ENCODE measurements at places on chromosomes 13 and 19.

DNA sequence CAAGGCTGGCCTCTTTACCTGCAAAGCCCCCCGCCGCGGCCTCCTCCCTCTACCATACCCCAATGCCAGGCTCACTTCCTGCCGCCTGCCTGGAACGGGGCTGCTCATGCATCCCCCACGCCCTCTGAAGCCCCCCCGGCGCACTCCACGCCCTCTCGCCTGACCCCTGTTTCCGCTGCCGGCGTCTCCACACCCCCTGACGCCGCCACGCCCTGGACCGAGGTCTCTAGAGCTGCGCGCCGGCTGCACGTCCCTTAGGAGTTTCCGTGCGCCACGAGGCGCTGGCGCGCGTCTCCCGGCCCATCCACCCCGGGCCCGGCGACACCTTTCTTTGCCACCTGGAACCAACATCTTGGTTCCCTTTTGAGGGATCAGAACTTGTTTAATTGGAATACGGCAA lies 16.0 kb downstream of the DPRX start:
- no peak for DNase-seq

GRCh38 chr13:92390217-92390616 lies 836.4 kb upstream of the GPC6 start:
- DNase-seq, result no peak

DNA sequence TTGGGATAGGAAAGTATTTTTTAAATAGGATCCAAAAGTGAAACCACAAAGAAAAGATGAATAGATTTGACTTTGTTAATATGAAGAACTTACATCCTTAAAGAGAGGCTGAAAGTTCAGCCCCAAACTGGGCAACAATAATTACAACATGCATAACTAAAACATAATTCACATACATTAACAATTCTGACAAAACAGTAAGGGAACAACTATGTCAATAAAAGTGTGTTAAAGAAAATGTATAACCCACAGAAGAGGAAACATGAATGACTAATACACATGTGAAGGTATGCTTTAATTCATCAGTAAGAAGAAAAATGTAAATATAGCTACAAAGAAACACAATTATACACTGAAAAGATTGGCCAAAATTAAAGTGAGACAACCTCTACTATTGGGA lies 1597.6 kb upstream of the MIR17HG start:
- DNase-seq, result no peak

- no peak for DNase-seq
Measured at GRCh38 chr19:45217193-45217956, 27.8 kb downstream of the EXOC3L2 start.

DNA sequence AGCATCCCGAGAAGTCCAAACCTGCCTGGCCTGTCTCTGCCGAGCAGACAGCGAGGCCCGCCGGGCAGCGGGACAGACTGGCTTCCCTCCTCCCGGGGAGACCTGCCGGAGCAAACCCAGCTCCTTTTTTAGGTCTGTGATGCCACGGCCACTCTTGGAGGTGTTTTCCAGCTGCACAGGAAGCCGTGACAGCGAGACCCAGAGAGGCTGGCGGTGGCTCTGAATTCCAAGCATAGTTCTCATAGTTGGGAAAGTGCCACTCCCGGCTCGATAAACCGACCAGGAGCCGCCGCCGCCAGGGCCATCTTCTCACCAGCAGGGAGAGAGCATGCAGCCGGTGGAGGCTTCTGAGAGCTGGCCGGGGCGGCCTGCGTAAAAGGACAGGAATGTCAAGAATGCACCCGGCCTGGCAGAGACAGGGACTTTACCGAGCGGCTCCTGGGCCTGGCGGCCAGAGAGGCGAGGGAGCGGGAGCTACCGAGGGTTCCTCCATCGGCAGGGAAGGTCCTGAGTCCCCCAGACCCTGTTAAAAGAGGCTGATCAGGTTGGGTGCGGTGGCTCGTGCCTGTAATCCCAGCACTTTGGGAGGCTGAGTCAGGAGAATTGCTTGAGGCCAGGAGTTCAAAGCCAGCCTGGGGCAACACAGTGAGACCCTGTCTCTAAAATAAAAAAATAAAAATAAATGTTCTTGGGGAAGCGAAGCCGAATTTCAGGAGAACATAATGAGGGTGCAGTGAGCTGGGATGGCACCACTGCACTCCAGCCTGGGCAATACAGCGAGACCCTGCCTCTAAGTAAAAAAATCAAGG lies 64.9 kb downstream of the GADD45B start:
- no peak for DNase-seq

- no peak for DNase-seq
Measured at GRCh38 chr13:23658929-23659541, 88.8 kb downstream of the TNFRSF19 start.

DNA sequence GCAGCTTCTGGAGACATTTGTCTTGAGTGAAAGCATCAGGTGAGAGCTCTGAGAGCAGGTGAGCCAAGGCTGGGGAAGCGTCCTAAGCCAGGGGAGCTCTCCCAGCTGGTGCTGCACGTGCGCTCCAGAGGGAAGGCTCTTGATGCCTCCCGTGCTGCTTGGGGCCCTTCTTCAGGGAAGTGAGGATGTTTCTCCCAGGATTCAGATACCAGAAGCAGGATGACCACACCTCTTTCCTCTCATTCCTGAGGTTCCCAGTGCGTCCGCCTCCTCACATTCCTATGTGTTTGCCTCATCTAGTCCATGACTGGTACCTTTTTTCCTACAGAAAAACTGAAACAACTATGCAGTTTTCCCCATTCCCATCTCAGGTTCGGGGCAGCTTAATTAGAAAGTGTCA lies 231.0 kb upstream of the IRS2 start:
- DNase-seq, result no peak

DNA sequence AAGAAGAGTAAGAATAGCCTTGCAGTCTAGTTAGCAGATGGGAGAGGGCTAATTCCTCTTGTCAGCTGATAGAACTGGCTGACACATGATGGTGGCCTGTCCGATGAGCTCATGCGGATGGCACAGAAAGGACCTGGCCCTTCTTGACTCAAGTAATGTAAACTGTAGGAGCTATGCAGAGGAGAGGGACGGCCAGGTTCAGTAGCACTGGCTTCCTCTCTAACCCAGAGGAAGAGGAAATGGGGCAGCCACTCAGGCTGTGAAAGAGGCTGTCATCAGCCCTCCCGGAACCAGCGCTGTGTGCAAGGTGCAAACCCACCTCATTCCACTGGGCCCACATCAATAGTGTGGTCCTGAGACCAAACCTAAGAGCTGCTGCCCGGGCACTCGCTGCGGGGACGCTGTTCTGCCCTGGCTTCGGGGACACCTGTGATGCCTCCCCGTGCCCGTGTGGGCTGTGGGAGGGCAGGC lies 30.8 kb upstream of the USE1 start:
- no peak for DNase-seq

GRCh38 chr13:20848203-20848602 lies 54.3 kb downstream of the XPO4 start:
- no peak for DNase-seq

- no peak for DNase-seq
Measured at GRCh38 chr19:46618670-46619231, 6.1 kb downstream of the PTGIR start.

DNA sequence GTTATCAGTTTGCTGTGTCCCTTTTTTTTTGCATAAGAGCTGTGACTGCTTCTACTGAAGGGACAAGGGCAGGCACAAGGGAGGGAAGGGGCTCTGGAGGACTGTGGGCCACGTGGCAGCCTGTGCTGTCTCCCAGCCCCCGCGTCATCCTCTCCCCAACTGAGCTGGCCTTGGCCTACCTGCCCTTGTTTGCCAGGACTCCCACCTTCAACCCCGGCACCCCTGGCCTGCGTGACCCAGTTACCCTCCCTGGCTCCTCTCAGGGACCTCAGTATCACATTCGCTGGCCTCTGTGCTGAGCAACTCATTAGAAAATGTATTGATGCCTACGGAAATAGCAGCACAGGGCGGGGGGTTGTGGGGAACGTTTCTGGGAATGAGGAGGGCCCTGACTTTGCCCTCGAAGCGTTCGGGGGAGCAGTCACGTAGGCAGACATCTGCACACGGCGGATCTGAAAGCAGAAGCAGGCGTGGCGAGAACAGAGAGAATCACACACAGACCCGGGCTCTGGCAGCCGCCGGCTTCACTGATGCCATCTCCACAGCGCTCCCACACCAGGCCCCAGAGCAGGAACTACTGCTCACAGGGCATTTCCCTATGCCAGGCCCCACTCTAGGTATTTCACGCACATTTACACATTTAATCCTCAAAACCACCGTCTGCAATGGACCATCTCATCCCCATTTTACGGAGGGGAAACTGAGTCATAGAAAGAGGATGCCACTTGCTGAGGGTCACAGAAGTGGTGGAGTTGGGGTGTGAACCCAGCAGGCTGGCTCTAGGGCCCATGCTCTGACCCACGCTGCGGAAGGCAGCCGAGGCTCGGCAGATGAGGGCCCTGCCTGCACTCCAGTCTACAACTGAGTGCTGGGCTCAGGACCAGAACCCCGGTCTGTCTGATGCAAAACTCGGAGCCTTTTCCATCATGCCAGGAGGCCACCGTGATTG lies 5.7 kb upstream of the ATF5 start:
- no peak for DNase-seq

GRCh38 chr13:21917086-21918015 lies 246.5 kb downstream of the FGF9 start:
- DNase-seq, result no peak

DNA sequence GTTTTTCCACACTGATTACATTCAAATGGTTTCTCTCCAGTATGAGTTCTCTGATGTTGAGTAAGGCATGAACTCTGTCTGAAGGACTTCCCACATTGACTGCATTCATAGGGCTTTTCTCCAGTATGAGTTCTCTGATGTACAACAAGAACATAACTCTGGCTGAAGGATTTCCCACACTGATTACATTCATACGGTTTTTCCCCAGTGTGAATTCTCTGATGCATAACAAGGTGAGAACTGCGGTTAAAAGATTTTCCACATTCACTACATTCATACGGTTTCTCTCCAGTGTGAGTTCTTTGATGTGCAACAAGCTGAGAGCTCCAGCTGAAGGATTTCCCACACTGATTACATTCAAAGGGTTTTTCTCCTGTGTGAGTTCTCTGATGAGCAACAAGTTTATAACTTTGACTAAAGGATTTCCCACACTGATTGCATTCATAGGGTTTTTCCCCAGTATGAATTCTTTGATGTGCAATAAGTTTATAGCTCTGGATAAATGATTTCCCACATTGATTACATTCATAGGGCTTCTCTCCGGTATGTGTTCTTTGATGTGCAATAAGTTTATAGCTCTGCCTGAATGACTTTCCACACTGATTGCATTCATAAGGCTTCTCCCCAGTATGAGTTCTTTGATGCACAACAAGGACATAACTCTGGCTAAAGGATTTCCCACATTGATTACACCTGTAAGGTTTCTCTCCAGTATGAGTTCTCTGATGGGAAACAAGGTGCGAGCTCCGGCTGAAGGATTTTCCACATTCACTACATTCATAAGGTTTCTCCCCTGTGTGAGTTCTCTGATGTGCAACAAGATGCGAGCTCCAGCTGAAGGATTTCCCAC lies 23.5 kb downstream of the ZNF180 start:
- DNase-seq, result no peak

DNA sequence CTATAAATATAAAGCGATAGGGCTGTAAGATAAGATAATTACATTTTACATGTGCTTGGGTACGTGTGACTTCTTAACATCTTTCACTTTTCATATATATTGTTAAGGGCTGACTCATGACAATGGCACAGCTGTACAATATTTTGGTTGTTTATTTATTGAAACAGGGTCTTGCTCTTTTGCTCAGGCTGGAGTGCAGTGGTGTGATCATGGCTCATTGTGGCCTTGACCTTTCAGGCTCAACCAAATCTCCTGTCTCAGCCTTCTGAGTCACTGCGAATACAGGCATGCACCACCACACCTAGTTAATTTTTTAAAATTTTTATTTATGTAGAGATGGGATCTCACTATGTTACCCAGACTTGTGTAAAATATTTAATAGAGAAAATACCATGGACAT lies 2532.4 kb upstream of the PCDH20 start:
- peak; percentile 15 for DNase-seq

GRCh38 chr13:47226516-47226915 lies 329.7 kb upstream of the HTR2A start:
- no peak for DNase-seq

DNA sequence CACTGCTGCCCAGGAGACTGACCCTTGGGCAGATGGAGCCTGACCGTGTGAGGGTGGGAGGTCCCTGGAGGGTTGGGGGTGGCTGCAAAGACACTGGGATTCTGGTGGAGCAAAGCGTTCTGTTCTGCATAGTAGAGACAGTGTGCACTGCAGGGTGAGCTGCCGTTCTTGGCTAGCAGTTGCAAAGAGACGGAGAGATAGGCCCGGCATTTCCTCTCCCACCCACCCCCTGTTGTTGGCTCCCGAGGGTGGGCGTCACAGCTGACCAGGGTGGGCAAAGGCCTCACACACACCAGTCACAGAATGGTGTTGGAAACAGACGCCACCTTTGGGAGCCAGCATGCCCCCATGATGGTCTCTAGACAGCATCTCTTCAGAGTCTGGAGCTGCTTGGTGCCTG lies 11.4 kb downstream of the TMEM255B start:
- DNase-seq, result no peak

- no peak for DNase-seq
Measured at GRCh38 chr13:45879666-45880065, 28.1 kb upstream of the SIAH3 start.

DNA sequence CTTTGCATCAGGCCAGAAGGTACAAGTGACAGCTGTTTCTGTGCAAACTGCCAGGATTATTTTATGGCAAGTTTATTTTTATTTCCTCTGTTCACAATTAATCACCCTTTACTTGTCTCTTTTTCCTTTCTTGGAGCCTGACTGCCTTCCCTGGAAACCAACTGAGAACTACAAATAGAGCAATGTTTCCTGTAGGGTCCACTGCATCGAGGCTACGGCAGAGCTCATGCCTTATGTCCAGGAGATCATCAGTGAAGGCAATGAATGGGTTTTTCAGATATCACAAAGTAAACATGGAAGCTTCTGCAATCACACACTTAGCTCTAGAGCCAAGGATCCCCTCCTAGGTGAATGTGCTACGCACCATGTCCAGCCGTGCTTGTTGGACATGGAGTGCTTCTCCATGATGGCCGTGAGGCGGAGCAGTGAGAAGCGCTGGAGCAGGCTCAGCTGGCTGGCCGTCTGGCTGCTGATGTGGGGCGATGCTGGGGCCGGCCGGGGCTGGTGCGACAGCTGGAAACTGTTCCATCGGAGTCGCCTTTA lies 110.9 kb downstream of the KL start:
- DNase-seq, result no peak

DNA sequence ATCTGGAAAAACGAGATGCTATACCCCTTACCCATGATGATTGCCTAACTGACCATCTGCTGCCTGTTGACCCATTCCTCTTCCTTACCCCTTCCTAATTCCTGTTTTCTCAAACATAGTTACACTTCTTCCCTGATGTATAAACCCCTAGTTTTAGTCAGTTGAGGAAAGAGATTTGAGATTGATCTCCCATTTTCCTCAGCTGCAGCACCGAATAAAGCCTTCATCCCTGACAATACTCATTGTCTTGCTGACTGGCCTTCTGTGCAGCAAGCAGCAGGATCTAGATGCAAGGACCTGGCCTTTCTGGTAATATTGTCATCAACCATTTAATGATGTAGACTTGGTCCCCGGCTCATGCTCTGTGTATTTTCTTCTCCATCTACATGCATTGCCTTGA lies 999 bp upstream of the ZNF264 start:
- DNase-seq, result no peak

Data from Panc1 (cell line).